GM12878 (cell line): ENCODE measurements at places on chromosomes 1 and 21. TPM values are rescaled to one million over a fixed set of nuclear protein-coding genes. Genes with fewer than 3 reads are reported as not detected.

S100A14 gene
- polyA plus RNA-seq = 0.38 TPM in 1 of 2 replicates, not detected in the other

RPE65 gene
- polyA plus RNA-seq = not detected in 2 replicates

SDHB gene
- polyA plus RNA-seq = 262 and 263 TPM in 2 replicates

GRCh38 chr1:227333423-227333822 is 15.1 kb upstream of the CDC42BPA start:
- DNase-seq = no peak

DNA sequence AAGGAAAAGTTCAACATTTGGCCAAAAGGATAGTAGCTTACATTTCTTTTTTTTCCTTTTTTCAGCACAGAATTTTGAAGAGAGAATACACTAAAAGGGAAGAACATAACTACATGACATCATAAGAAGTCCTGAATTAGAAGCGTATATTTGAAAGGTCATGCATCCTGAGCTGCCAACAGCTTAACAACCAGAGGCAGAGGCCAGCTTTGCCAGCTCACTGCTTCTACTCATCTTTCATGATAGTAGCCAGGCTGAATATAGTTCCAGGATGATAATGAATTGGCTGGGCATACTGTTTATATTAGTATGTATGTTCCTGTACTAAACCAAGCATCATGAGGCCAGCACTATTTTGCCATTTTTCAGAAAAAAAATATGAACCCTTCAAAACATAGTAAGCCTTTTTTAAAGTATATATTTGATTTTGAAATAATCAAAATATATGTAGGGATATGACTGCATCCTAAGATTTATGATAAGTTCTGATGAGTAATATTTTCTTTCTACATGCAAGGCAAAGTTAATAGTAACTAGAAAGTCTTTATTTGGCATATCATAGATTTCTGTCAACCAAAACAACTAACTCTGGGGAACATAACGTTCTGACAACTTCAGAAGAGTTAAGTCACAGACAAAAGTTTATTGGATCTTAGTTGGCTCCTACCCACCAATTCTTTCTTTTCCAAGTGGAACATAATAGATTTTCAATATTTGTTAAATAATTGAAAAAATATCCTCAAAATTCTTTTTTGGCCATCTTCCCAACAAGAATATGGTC is 123.2 kb downstream of the DPYD start:
- no peak for DNase-seq

- no peak for DNase-seq
These were observed 84.4 kb downstream of the NKAIN1 start for GRCh38 chr1:31155216-31155806.

- DNase-seq = no peak
These were observed 79.0 kb downstream of the CASZ1 start for GRCh38 chr1:10717296-10718082.

- no peak for DNase-seq
These were observed 80.6 kb downstream of the TM2D1 start for GRCh38 chr1:61644303-61644702.

- DNase-seq = no peak
These were observed 3.8 kb upstream of the AADACL3 start for GRCh38 chr1:12712076-12712475.

DNA sequence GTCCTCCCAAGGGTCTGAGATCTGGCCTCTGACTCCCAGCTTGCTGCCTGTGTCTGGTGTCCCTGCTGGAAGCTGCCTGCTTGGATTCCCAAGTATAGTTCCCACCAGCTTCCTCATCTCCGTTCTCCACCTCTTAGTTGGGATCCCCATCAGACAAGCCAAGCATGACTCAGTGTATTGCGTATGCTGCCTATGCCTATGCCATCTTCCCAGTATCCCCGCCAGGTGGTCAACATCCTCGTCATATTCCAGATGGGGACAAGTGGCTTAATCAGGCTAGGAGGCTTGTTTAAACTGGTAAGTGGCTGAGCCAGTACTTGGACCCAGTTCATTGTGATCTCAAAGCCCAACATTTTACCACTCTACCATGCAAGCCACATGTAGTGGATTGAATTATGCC is 204.4 kb downstream of the GRIK3 start:
- no peak for DNase-seq

DNA sequence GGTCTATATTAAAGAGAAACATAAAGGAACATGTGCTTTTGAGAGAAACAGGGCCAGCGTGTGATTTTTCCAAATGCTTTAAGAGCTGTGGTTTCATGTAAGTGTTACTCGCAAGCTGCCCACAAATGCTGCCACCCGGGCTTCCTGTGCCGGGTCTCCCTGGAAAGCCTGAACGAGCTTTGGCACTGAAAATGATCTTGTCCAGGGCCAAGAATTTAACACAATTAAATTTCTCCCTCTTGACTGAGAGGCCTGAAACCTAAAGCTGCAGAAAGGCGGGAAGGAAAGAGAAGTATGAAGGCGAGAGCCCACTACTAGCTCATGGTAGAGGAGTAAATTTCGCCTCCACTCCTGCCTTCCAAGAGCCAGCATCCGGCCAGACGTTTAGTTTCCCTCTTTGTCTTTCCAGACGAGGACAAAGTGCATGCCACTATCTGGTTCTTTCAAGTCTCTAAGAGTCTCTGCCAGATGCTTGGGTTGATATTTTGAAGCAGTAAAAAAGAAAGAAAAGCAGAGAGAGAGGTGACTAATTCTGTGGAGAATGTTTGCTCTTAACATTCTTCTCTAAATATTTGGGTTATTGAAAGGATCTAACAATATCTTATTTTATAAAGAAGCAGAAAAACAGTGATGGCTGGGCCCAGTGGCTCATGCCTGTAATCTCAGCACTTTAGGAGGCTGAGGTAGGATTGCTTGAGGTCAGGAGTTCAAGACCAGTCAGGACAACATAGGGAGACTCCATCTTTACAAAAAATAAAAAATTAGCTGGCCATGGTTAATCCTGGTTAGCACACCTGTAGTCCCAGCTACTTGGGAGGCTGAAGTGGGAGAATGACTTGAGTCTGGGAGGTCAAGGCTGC is 100.0 kb upstream of the HNRNPU start:
- DNase-seq = no peak

DNA sequence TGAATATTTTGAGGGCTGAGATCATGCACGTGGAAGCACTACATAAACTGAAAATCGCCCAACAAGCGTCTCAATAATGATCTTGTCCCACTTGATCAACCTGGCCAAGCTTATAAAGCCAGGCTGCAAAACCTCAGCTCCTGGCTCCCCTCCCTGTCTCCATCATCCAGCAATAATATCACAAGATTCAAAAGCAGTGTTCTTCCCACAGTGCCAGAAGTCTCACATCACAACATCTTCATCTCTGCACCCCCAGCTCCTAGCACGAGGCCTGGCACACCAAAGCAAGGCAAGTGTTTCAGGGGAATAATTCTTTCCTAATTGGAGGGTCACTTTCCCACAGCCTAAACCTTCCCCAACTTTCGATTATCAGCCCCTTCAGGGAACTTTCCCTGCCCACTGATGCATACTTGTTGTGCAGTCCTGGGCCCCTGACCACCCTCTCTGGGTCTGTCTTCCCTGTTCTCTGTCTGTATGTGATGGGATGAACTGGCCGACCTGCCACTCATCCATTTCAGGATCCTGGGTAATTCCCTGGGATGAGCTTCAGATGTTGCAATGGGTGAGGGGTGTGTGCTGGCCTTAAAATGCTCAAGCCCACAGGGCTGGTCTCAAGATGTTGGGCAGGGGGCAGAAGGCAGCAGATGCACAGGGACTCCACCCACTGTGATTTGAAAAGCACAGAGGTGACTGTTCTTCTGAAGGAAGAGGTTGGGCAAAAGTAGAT is 129.0 kb downstream of the DMRTB1 start:
- no peak for DNase-seq

- DNase-seq = no peak
These were observed 255.5 kb upstream of the LRRC7 start for GRCh38 chr1:69312055-69312732.

DNA sequence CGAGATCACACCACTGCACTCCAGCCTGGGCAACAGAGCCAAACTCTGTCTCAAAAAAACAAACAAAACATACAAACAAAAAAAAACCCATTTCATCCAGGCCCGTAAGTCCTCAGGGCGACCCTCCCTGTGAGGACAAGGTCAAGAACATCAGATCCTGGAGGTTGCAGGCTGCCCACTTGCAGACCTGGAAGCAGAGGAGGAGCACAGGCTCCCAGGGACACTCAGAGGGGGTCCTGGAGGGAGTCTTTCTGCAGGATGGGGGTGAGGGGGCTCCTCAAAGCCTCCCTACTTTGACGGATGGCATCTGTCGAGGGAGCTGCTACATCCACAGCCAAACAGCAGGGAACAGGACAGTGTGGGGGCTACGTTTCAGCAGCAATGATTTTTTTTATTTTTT is 47.2 kb downstream of the RIPK4 start:
- DNase-seq = no peak

- DNase-seq = no peak
These were observed 18.2 kb upstream of the AJAP1 start for GRCh38 chr1:4636186-4636585.

DNA sequence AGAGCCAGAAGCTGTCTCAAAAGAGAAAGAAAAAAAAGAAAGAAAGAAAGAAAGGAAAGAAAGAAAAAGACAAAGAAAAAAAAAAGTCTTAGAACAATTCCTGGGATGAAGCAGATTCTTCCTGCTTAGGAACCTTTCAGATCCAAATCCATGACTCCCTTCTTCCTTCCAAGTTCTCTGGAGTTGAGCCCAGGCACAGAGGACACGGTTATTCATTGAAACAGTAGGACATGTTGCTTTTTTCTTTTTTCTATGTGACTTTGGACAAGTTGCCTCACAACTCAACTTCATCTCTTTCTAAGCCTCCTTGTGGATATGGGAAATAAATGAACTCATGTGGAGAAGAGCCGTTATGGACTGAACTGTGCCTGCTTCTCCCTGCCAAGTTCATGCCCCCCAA is 14.7 kb upstream of the TNFRSF8 start:
- DNase-seq = no peak

- no peak for DNase-seq
These were observed 16.5 kb downstream of the CTSS start for GRCh38 chr1:150748878-150749719.

GRCh38 chr1:171583591-171584201 is 38.3 kb upstream of the MYOCOS start:
- no peak for DNase-seq

- no peak for DNase-seq
These were observed 23.2 kb downstream of the ARID4B start for GRCh38 chr1:235304549-235305451.

DNA sequence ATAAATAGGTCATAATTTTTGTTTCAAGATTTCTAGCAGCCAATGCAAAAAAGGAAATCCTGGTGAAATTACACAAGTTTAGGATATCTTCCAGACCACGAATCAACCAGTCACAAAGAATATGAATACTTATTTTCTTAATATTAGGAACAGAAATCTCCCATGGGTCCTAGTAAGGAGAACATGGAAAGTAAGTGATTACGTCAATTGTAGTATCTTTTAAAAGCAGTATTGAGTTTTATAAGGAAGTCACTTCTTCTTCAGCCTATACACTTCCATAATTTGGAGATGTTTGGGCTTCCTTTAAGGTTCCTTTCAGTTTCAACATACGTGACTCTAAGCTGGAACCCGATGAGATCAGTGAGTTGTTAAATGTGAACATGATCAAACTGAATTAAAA is 534.5 kb downstream of the USP25 start:
- DNase-seq = no peak
